ENCODE measurements at places on chromosomes 6 and 20. TPM values are rescaled to one million over a fixed set of nuclear protein-coding genes. Genes with fewer than 3 reads are reported as not detected.

Gene NKX2-4
- not detected for total RNA-seq

Gene GHRH
- total RNA-seq = not detected

Gene GFRAL
- total RNA-seq = not detected

Gene EFCAB8
- 0.56 TPM for total RNA-seq

Gene SNRPB
- 500 TPM for total RNA-seq

Gene FOXA2
- not detected for total RNA-seq

Gene ZKSCAN8
- 13.8 TPM for total RNA-seq

Gene PMEPA1
- 1.0 TPM for total RNA-seq

Gene DCDC2
- total RNA-seq = not detected

Gene CRISP2
- total RNA-seq = not detected

Measured in activated naive CD8-positive, alpha-beta T cell treated with anti-CD3 and anti-CD28 coated beads for 36 hours (primary cell).